Stimulated activated CD4-positive, alpha-beta T cell treated with anti-CD3 and anti-CD28 coated beads, Interleukin-1b, Interleukin-23, amount 100 ng/mL, for 1 hour (primary cell): ENCODE measurements at places on chromosomes 11 and 22.
A peak's percentile ranks its signal among the peaks of the same experiment; 100 is the strongest.

DNA sequence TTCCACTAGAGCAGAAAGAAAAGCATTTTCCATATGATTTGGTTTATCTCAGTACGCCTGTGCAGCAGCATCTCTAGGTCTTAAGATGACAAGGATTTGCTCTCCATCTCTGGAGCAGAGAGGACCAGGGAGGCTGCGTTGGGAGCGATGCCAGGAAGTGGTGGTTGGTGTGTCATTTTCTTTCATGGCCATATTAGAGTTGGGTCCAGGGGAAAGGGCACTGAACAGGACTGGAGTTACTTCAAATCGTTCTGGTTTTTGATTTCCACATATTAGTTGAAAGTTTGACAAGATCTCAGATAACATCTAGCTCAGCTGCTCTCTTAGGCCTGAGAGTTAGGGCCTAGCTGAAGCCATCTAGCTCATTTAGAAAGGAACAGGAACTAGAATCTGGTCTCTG lies 157.7 kb downstream of the ADAMTS15 start:
- DNase-seq = no peak

- DNase-seq = no peak
Observed at GRCh38 chr22:37301144-37301830, 19.0 kb downstream of the CYTH4 start.

DNA sequence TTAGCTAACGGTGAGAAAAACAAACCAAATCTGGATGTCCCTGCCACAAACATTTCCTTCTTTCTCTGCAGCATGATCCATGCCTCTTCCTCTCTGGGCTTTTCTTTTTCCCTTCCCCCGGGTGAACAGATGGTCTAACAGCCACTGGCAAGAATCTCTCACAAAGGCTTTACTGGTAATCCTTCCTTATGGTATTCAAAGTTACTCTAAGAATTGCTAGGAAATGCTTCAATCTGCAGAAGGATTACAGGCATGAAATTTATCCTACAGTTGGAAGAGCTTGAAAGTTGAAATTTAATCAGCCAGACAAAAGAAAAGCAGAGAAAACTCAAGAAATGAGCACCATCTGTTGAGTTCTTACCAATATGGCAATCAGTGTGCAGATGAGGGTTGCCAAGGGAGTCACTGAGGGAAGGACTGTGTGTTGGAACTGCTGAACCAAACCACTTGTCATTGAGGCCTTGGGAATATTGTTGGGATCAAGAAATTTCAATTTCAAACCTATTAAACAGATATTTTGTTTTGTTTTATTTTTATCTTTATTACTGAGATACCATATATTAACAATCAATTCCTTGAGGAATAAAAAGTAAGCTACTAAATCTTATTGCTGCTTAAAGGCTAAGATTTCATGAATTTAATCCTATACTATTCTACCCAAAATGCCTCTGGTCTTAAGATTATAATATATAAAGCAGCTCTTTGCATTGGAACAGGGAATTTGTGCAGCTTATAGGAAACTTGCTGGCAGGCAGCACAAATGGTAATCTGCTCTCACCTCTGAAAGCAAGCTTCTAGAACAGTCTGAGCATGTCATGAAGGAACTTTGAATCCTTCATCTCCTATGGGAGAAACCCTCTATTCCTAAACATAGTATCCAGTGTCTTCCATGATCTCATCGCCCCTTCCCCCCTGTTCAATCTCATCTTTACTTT lies 29.7 kb upstream of the NDUFC2 start:
- no peak for DNase-seq

DNA sequence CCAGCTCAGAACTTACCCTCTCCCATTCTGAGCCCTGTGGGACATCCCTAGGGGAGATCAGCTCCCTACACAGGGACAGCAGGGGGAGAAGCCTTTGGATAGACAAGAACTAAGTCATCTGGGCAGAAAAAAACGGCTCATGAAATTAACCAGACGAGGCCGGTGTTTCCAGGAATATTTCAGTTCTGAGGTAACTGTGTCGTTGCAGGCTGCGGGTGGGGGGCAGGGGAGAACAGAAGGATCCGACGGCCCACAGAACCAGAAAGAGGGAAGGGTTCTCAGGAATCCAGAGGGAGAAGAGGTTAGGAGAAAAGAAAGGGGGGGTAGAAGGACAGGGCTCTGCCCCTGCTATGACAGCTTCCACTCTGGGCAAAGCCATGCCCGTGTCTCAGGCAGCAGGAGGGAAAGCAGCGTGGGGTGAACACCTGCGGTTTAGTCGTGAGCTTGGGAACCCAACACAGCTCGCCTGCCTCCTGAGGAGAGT lies 3.6 kb downstream of the CLCF1 start:
- no peak for DNase-seq

DNA sequence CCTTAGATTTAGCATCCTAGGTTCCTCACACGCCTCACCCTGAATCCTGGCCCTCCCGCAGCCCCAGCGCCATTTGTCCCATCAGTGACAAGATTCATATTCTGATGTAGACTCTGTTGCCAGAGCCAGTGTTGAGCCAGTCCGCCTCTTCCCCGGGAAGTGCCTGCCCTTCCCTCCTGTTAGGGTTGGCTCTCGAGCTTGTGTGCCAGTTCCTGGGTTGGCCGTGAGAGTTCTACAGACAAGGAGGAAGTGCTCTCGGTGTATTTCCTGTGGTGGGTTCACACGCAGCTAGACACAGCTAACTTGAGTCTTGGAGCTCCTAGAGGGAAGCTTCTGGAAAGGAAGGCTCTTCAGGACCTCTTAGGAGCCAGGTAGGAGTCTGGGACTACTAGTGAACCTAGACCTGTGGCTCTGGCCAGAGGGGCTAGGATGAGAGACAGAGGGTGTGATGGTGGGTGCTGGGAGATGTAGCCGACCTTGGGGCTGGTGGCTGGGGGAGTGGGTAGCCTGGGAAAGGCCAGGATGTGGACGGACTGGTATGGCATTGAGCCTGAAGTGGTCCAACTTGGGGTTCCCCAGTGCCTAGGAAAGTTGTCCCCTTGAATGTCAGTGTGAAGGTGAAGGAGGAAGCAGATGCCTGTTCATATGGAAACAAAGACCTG lies at the start of gene IL18BP:
Gene IL18BP, plus strand, starts transcription at position 261 of the 662 bp plus-strand sequence. CDS start 1,076 bp downstream, outside the sequence.
- no peak for DNase-seq

DNA sequence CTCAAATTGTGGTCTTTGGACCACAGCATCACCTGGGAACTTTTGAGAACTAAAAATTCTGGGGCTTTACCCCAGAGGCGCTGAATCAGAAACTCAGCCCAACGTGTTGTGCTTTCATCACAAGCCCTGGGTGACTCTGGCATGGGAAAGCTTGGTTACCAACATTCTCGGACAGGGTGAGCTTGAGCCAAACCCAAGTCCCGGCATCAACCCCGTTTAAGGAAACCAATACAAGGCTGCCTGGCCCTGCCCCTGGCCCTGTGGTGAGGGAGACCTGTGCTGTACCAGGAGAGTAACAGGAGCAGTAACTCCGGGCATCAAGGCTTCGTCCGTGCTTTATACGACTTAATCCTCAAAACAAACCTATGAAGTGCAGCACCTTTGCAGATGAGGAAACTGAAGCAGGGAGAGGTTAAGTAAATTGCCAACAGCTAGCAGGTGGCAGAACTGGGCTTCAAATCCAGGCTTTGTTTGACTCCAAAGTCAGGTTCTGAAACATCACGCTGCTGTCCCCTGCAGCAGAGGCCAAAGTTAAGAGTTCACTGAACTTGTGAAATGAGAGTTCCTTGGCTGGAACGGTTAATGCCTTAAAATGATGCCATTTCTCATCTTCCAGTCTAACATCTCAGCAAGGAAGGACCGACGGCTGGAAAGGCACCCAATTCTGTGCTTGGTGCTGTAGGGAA lies 64.1 kb upstream of the BID start:
- no peak for DNase-seq

- DNase-seq = no peak
Observed at GRCh38 chr11:114330373-114330772, 34.2 kb downstream of the NNMT start.

DNA sequence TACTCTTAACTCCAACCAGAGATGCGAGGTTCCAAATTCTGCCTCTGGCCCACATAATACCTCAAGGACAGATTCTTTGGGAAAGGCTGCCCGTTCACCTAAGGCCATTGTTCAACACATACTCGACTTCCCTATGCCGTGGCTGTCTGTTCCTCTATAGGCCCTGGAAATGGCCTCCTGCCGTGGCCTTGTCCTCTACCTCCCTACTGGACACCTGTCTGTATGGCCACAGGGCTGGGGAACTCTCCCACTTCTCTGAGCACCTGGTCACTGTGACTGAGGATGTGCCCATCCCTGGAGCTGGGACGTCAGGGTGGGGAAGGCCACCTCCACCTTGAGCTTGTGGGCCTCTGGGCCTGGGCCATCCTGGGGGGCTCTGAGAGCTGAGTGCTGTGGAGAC lies 340.5 kb upstream of the B3GAT1 start:
- DNase-seq = no peak

GRCh38 chr11:1837171-1838076 lies 1.4 kb upstream of the TNNI2 start:
- peak; percentile 67 for DNase-seq

DNA sequence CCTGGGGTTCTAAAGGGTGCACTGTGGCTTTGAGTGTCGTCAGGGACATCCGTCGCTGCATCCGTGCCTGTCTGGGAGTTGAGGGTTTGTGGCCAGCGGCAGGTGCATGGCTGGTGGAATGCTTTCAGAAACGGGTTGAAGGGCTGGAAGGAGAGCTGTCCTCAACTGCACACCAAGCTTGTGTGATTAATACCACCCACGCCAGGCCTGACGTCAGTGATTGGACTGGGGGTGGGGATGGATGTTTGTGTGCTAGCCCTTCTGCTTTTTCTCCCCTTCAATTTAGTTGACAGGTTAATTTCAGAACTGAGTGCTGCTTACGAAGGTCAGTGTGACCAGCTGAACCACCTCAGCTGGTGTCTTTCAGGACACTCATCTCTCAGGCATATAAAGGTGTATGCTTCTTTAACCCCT lies 3.2 kb upstream of the GAB2 start:
- no peak for DNase-seq

GRCh38 chr22:40213478-40213877 lies 35.8 kb downstream of the TNRC6B start:
- DNase-seq = no peak
